Thymus (tissue), 14 donors: ENCODE measurements at places on chromosomes 7 and 10.
A peak's percentile ranks its signal among the peaks of the same experiment; 100 is the strongest.

DNA sequence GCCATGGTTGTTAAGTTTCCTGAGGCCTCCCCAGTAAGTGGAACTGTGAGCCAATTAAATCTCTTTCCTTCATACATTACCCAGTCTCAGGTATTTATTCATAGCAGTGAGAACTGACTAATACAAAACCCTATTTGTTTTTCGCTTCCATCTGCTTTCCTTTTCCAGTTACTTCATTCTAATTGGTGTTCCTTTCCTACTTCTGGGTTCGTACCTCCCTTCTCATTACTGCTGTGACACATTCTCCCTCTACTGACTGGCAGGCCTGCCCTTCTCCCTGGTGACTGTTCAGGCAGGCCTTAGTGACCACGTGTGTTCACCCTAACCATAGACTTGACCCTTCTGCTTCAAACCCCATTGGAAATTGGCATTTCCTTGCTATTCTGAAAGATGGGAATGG lies 37.7 kb downstream of the MTURN start:
- no peak for DNase-seq
- no peaks in the 10 kb centered on the region for H3K36me3 ChIP-seq
- no peak overlapping the region for H3K27ac ChIP-seq
- no peak overlapping the region for H3K4me3 ChIP-seq
- H3K27me3 ChIP-seq, result no peaks in the 10 kb centered on the region

DNA sequence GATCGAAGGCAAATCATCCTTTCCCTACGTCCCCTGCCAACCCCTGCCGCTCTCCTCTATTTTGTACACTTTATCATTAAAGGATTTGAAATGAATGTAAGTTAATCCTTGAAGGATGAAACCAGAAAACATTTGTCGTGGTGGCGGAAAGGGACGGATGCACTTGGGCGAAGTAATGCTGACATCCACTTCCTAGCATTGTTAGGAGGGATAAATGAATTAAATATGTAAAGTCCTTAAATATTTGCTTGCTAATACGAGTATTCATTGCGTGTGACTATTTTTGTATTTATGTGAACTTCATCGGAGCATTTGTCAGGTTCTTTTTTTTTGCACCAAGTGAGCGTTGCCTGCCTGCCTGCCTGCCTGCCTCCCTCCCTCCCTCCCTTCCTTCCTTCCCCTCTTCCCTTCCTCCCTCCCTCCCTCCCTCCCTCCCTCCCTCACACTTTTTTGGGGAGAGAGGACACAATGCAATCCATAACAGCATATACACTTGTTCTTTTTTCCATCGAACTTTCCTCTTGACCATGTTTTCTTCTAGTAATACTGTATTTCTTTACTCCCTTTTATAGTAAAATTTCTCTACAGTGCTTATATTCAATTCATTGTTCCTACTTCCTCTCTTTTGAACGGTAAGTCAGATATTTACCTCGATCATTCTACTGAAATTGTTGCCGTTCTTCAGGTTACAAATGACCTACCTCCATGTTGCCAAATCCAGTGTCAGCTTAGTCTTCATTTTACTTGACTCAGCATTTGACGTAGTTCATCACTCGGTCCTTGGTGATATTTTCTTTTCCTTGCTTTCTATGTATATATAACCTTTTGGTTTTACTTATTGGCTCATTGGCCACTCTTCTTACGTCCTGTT lies 831 bp downstream of the CCDC7 start:
- H3K27ac ChIP-seq, result peak overlapping the region; percentile 100
- peak; percentile 12 for DNase-seq
- peak overlapping the region; percentile 94 for H3K4me3 ChIP-seq
- H3K27me3 ChIP-seq, result no peaks in the 10 kb centered on the region
- H3K4me1 ChIP-seq, result peaks cover 3% of the 10 kb centered on the region
- H3K36me3 ChIP-seq, result no peaks in the 10 kb centered on the region

- no peaks in the 10 kb centered on the region for H3K36me3 ChIP-seq
- H3K27ac ChIP-seq, result no peak overlapping the region
- H3K4me1 ChIP-seq, result no peaks in the 10 kb centered on the region
These were observed 10.2 kb upstream of the PPP1R3C start for GRCh38 chr10:91642831-91643692.

GRCh38 chr10:70478191-70479164 lies at the start of gene PALD1:
PALD1 (plus strand) TSS chr10:70478767; CDS start chr10:70525952, 47,185 bp downstream.
- DNase-seq, result peak; percentile 47
- peak within 1 kb of the TSS; percentile 48 for H3K4me3 ChIP-seq
- peaks cover 40% of the 10 kb centered on the region for H3K27me3 ChIP-seq
- peak within 1 kb of the TSS; percentile 47 for H3K27ac ChIP-seq

DNA sequence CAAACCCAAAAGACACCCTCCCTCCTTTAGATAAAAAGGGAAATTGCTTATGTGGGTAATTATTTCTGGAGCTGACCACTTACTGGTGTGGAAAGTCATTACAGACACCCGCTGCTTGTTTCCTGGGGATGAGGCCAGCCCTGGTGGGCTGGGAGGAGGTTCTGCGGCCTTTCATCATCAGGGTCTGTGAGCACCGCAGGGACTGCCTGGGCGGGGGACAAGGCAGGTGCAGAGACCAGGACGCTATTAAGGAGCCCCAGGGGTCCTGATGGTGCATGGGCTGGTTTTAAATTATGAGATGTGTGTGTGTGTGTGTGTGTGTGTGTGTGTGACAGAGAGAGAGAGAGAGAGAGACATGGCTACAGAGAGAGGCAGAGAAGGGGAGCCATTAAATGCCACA lies 171.2 kb downstream of the DNAJB6 start:
- no peak overlapping the region for H3K27ac ChIP-seq
- no peak overlapping the region for H3K4me3 ChIP-seq
- peaks cover 15% of the 10 kb centered on the region for H3K27me3 ChIP-seq
- H3K36me3 ChIP-seq, result no peaks in the 10 kb centered on the region
- DNase-seq, result no peak

DNA sequence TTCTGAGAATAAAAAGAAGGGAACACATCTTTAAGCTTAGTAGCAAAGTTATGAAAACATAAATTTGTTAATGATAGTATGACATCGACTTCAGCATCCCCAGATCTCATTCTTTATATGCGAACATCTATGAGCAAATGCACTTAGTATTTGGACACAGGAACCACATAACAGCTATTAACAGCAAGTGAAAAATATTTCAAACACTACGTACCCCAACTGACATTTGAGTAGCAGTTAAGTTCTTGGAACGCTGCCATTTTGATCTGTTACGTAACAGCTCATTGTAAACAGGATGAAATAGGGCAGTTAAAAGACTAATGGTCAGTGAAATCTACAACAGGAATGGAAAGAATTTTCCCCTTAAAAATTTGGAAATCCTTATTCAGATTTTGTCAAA lies 428.9 kb downstream of the TNS3 start:
- no peaks in the 10 kb centered on the region for H3K27me3 ChIP-seq
- no peaks in the 10 kb centered on the region for H3K36me3 ChIP-seq
- no peak overlapping the region for H3K27ac ChIP-seq
- no peak for DNase-seq
- H3K4me1 ChIP-seq, result no peaks in the 10 kb centered on the region
- no peak overlapping the region for H3K4me3 ChIP-seq

GRCh38 chr7:149317496-149317895 lies 55.5 kb downstream of the ZNF783 start:
- H3K4me1 ChIP-seq, result no peaks in the 10 kb centered on the region
- H3K27me3 ChIP-seq, result no peaks in the 10 kb centered on the region
- no peak overlapping the region for H3K4me3 ChIP-seq
- no peak overlapping the region for H3K27ac ChIP-seq

GRCh38 chr10:125006188-125006680 lies 64.3 kb downstream of the ZRANB1 start:
- no peaks in the 10 kb centered on the region for H3K27me3 ChIP-seq
- no peak for DNase-seq
- no peak overlapping the region for H3K4me3 ChIP-seq
- H3K4me1 ChIP-seq, result no peaks in the 10 kb centered on the region
- no peak overlapping the region for H3K27ac ChIP-seq

DNA sequence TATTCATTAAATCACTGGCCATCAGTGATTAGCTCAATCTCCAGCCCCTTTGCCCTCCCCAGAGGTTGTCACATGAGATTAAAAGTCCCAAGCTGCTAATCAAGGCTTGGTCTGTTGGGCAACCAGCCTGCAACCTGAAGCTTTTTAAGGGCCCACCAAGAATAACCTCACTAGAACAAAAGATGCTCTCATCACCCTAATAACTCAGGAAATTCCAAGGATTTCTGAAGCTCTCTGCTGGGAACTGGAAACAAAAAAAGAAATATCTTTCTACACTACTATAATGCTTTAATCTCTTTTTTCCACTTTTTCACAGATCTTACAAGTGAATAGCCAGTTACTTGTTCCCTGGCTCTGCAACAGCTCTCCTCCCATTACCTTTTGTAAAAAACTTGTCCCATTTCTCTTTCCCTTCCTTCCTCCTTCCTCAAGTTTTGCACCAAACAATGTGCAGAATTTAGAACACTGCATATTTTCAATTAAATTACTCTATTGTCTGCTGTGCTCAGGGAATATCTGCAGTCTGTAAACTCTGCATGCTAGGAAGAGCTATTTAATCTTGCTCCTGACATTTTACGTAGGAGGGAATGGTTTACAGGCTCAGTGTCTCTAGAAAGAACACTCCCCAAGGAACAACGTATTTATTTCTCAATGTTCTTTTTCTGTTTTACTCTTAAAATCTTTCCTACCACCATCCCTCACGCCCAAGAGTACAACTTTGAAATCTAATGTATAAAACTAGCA lies 169.1 kb downstream of the IMMP2L start:
- DNase-seq, result no peak
- H3K27ac ChIP-seq, result no peak overlapping the region
- no peak overlapping the region for H3K4me3 ChIP-seq
- no peaks in the 10 kb centered on the region for H3K4me1 ChIP-seq
- no peaks in the 10 kb centered on the region for H3K27me3 ChIP-seq

DNA sequence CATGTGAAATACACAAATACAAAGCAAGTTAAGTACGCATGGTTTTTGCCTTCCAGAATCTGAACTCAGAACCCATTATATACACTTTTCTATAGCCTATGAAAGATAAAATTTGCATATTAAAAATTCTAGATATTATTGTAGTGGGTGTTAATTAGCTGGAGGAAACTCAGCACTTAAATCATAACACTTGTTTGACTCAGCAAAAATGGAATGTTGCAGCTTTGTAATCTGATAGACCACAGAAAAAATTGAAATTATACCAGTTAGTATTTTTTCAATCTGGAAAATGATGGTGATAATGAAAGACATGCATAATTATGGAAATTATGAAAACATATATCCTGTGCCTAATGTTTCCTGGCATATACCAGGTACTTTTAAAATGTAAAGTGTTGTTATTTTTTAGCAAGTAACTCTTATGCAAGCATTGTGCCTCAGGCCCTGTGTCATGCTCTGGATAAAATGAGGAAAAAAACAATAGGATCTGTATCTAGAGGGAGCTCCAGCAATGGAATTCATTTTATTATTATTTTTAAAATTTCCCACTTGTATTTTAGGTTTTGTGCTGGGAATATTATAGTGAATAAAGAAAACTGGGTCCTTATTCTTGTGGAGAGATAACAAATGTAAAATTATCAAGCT lies 490.4 kb upstream of the SEMA3A start:
- no peaks in the 10 kb centered on the region for H3K36me3 ChIP-seq
- H3K27ac ChIP-seq, result no peak overlapping the region
- no peak overlapping the region for H3K4me3 ChIP-seq
- no peaks in the 10 kb centered on the region for H3K4me1 ChIP-seq
- no peak for DNase-seq

GRCh38 chr10:128063736-128064107 lies 62.5 kb downstream of the MKI67 start:
- DNase-seq, result no peak
- peaks cover 42% of the 10 kb centered on the region for H3K4me1 ChIP-seq
- H3K27ac ChIP-seq, result peak overlapping the region; percentile 80
- H3K36me3 ChIP-seq, result peaks cover 39% of the 10 kb centered on the region
- H3K4me3 ChIP-seq, result no peak overlapping the region

DNA sequence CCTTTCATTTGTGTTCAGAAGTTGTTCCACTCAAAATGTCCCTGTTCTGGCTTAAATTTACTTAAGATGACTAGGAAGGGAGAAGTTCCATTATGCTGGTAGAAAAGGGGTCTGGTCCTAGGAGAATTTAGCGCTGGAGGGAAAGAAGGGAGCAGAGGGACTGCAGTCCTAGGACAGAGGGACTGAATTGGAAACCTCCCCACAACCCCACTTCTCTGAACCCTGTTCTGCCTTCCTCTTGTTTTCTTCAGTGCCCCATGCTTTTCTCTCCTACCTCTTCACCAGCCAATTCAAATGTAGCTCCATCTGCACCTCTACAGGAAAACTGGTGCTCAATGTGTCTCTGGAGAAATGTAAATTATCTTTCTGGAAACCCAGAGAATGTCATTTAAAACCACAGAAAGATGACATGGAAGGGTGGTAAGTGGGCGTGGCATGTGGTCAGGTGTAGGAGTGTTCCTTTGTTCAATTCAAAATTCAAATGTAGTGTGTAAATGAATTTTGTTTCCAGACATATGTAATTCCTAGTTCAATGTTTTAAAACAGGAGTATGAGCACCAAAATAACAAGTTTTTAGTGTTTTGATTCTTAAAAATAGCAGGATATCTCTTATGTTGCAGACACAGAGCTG lies 24.0 kb upstream of the RHOBTB1 start:
- H3K4me3 ChIP-seq, result no peak overlapping the region
- DNase-seq, result no peak
- H3K4me1 ChIP-seq, result no peaks in the 10 kb centered on the region
- no peak overlapping the region for H3K27ac ChIP-seq

GRCh38 chr7:30349170-30349569 lies 64.8 kb downstream of the ZNRF2 start:
- no peaks in the 10 kb centered on the region for H3K36me3 ChIP-seq
- H3K27ac ChIP-seq, result no peak overlapping the region
- peaks cover 6% of the 10 kb centered on the region for H3K4me1 ChIP-seq
- H3K27me3 ChIP-seq, result no peaks in the 10 kb centered on the region
- no peak for DNase-seq

- H3K4me1 ChIP-seq, result no peaks in the 10 kb centered on the region
- H3K36me3 ChIP-seq, result peaks cover 71% of the 10 kb centered on the region
- DNase-seq, result no peak
- no peak overlapping the region for H3K4me3 ChIP-seq
These were observed 114.1 kb downstream of the LARP4B start for GRCh38 chr10:817371-817770.

DNA sequence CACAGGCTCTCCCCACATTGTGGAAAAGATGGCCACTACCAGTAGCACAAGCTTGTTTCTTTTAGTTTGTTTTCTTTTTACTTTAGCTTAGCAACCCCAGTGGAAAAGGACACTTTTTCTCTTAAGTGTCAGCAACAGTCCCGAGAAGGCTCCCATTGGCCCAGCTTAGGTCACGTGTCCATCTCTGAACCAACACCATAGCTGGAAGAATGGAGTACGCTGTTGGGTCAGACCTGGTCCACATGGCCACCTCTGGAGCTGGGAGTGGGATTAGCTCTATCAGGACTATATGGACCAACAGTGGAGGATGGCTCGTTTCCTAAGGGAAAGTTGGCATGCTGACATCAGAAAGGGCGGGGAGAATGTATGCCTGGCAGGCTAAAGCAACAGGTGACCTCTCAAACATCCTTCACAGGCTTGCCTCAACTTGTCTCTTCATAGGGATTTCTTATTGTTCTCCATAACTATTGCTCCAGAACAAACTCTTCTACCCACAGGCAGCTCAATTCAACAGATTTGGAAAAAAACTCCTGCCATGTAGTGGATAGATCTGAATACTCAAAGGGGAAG lies 27.6 kb upstream of the NEUROG3 start:
- no peaks in the 10 kb centered on the region for H3K4me1 ChIP-seq
- no peak overlapping the region for H3K4me3 ChIP-seq
- H3K36me3 ChIP-seq, result no peaks in the 10 kb centered on the region
